Type B pancreatic cell (in vitro differentiated cells): ENCODE measurements at places on chromosomes 11 and 22. TPM values are rescaled to one million over a fixed set of nuclear protein-coding genes. Genes with fewer than 3 reads are reported as not detected.

GRCh38 chr11:43922295-43922648 lies 20.2 kb upstream of the C11orf96 start:
- H3K36me3 ChIP-seq, result peaks cover 27% of the 10 kb centered on the region
- H3K27me3 ChIP-seq, result no peaks in the 10 kb centered on the region
- H3K4me1 ChIP-seq, result peaks cover 46% of the 10 kb centered on the region
- H3K4me3 ChIP-seq, result no peak overlapping the region

GRCh38 chr11:90148900-90149299 lies 14.4 kb downstream of the NAALAD2 start:
- no peak overlapping the region for H3K4me3 ChIP-seq
- no peak for DNase-seq
- no peaks in the 10 kb centered on the region for H3K27me3 ChIP-seq
- H3K27ac ChIP-seq, result no peak overlapping the region

DNA sequence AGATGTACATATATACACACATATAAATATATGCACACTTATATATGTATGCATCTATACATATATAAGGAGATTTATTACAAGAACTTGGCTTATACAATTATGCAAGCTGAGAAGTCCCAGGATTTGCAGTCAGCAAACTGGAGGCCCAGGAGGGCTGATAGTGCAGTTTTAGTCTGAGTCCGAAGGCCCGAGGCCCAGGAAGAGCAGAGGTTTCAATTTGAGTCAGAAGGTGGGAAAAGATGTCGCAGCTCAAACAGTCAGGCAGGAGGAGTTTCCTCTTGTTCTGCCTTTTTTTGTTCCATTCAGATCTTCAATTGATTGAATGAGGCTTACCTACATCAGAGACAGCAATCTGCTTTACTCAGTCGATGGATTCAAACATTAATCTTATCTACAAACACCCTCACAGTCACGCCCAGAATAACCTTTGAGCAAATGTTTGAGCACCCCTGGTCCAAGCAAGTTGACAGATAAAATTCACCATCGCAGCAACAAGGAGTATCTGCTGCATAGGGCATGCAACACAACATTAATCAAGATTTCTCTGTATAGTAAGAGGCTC lies 4.0 kb upstream of the SGSM1 start:
- peak overlapping the region; percentile 4 for H3K4me3 ChIP-seq
- H3K36me3 ChIP-seq, result no peaks in the 10 kb centered on the region
- peaks cover 5% of the 10 kb centered on the region for H3K4me1 ChIP-seq
- DNase-seq, result no peak
- no peaks in the 10 kb centered on the region for H3K27me3 ChIP-seq
- peak overlapping the region; percentile 35 for H3K27ac ChIP-seq

DNA sequence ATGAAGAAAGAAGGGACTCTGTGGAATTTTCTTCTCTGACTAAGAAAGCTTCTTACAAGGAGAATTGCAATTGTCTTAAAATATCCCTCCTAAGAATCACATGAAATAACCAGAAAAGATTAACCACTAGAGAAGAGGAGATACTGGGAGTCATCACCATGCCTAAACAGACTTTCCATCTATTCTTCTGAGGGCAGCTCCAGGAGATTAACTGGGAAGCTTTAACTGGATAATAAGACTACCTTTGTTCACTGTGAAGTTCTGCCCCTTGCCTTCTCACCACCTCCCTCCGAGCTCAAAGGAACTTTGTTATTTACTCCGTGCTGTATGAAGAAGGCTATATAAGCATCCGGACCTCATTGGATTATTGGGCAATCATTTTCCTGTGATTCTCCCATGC lies 24.5 kb upstream of the MMP7 start:
- no peak for DNase-seq
- no peaks in the 10 kb centered on the region for H3K27me3 ChIP-seq
- peaks cover 15% of the 10 kb centered on the region for H3K4me1 ChIP-seq
- H3K27ac ChIP-seq, result no peak overlapping the region
- no peak overlapping the region for H3K4me3 ChIP-seq

The USH1C gene
- 21.8 and 30.0 TPM in 2 replicates for total RNA-seq

The OR10A2 gene
- not detected in 2 replicates for total RNA-seq

The ZNF214 gene
- 6.3 and 7.9 TPM in 2 replicates for total RNA-seq
